ENCODE measurements at places on chromosomes 1 and 21.

- no peak for DNase-seq
These were observed 256.7 kb upstream of the KIAA0040 start for GRCh38 chr1:175449306-175449705.

DNA sequence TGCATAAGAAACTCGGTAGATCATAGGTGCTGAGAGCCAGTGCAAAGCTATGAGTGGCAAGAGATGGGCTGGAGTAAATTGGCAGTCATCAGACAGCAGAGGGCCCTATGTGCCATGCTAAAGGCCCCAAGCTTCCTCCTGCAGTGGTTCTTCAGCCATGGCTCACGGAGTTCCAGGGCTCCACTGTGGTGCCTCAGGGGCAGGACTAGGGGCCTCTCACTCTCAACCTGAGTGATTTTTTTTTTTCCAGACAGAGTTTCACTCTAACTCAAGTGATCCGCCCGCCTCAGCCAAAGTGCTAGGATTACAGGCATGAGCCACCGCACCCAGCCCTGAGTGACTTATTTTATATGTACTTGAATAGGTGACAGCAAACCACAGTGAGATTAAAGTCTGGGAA, 10.4 kb upstream of the GJA8 start:
- no peak for DNase-seq

DNA sequence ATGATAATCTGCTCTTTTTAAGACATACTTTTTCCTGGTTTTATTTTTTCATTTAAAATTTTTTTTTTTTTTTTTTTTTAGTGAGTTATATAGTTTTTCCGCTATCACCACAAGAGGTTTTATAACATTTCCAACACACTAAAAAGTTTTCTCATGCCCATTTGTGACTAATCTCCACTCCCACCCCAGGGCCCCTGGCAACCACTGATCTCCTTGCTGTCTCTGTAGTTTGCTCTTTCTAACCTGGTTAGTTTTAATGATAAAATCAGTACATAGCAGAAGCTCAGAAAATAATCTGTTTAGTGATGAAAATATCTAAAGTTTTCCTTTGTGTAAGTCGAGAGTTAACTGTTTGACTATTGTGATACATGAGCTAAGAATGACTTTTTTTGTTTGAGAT, 41.8 kb downstream of the IARS2 start:
- no peak for DNase-seq

DNA sequence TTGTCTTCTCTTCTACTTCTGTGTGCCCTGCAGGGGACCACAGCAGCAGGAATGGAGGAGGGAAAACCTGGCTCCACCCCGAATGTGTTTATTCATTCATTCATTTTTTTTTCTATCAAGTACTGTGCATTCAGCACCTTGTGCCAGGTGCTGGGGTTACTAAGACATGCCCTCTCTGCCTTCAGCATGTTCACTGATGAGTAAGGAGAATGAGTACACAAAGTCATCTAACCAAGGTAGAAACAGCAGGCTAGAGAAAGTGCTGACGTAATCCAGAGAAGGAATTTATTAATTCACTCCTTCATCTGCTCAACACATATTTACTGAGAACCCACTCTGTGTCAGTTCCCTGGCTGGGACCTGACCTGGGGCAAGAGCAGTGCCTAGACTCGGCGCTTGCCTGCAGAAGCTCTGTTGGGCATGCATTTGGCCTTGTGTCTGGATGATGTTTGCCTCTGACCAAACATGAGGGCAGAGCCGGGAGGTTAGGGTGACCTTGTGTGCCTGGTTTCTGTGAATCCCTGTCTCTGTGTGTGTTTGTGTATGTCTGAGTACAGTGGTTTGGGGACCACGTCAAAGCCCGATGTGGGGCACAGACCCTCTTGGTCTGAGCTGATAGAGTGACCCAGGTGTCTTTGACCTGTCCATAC, 3.3 kb upstream of the MYOG start:
- no peak for DNase-seq

- DNase-seq = no peak
These were observed 19.2 kb downstream of the PKP1 start for GRCh38 chr1:201302163-201303152.

- DNase-seq = no peak
These were observed 200.6 kb downstream of the RGS7 start for GRCh38 chr1:241156231-241156965.

- no peak for DNase-seq
These were observed 179.0 kb downstream of the EIF4G3 start for GRCh38 chr1:20997602-20998224.

DNA sequence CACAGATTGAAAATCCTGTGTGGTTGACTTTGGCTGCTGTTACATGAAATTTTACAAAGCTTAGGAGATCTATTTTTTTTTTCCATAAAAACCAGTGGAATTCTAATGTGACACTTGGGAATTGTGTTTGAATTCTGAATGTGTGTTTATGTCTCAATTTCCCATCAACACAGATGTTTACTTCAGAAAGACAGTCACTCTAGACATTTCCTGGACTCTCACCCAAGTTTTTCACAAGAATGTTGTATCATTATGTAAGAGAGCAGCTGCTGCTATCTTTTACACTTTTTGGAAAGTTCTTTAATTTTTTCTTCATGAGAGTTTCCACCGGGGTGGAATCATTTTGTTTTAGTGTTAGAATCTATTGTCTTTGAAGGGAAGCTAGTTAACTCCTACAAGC, 210.1 kb downstream of the GIPC2 start:
- DNase-seq = no peak

- no peak for DNase-seq
These were observed 227.2 kb downstream of the OLFM3 start for GRCh38 chr1:101769520-101769919.

DNA sequence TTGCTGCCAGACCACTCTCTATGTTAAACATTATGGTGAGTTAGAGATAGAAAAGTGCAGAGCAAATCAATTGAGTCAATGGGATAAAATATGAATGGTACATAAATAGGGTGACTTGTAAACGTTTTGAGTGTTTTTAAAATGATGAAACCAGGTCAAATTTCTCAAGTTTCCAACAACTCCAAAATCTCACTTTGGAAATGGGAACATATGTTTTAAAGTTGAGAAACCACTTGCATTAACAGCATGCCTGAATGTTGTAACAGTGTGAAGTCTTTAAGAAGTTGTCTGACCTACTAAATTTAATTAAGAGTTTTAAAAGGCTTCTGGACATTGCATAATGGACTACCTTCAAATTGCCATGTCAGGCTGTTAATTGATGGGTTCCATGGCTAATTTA, 33.6 kb upstream of the RAVER2 start:
- no peak for DNase-seq

DNA sequence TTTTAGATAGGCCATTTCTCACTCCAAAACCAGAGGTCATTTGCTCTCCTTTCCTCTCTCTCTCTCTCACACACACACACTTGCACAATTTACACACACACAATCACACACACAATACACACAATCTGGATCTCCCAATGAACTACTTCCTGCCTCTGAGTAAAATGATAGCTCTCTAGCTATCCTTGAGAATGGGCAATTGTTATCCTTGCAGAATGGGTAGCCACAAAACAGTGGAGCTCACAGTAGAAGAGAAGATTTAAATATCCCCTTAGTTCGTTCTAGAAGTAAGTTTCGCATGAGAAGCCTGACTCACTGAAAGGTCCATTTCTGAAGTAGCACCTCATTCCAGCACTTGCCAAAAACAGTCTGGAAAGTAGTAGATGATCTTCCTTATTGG, 17.6 kb downstream of the PALMD start:
- DNase-seq = no peak

DNA sequence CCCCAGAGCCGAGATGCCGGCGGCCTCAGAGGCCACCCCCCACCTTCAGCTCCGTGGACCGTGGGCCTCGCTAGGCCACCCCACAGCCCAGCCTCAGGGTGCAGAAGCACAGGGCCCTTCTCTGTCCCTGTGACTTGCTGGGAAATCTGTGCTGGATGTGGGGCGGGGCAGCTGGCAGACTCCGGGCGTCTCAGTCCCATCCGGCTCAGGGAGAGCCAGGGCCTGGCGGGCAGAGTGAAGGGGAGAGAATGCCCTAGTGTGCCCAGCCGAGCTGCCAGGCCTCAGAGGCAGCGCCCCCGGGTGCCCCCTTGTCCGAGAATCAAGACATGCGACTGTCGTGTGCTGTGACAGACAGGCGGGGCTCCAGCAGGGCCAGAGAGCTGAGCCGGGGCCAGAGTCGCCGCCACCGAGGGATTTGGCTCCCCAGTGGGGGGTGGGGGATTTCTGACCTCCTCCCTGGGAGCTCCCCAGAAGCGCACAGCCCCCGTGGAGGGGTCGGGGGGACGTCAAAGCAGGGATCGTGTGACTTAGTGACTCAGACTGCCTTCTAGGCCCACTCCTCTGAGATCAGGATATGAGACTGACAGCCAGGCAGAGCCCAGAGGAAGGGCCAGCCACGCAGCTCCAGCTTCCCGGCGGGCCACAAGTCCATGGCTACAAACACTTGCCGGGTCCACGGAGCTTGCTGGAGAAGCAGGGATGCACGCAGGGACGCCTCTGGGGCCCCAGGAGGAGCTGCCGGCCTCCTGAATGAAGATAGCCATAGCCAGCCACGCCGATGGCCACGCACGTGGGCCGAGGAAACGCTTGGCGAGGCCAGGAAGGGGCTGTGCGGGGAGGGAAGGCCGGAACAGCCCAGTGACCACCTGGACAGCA, 11.9 kb downstream of the COL6A1 start:
- DNase-seq = no peak

- no peak for DNase-seq
These were observed 19.7 kb downstream of the DPH5 start for GRCh38 chr1:101005871-101006270.

DNA sequence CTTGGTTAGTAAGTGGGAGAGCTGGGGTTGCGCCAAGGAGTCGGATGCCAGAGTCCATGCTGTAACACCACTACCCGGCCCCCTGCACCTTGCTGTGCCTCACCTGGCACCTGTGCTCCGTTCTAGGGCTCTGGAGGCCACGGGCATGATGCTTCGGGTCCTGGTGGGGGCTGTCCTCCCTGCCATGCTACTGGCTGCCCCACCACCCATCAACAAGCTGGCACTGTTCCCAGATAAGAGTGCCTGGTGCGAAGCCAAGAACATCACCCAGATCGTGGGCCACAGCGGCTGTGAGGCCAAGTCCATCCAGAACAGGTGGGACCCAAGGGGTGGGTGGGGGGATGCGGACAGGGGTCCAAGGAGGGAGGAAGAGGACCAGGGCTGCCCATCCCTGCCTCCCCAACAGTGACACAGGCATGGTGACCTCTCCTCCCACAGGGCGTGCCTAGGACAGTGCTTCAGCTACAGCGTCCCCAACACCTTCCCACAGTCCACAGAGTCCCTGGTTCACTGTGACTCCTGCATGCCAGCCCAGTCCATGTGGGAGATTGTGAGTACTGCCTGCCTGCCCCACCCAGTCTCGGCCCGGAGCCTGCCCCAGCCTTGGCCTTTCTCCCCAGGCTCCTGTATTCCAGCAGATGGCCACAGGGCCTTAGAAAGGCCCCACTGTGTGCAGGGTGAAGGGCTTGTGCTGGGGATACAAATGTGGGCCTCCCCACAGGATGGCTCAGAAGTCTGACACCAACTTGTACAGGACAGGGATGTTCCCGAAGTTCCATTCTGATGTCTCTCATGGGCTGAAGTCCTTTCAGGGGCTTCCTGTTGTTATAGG, 9.6 kb upstream of the HTR6 start:
- no peak for DNase-seq

GRCh38 chr1:196393742-196394141, 214.5 kb downstream of the KCNT2 start:
- no peak for DNase-seq

DNA sequence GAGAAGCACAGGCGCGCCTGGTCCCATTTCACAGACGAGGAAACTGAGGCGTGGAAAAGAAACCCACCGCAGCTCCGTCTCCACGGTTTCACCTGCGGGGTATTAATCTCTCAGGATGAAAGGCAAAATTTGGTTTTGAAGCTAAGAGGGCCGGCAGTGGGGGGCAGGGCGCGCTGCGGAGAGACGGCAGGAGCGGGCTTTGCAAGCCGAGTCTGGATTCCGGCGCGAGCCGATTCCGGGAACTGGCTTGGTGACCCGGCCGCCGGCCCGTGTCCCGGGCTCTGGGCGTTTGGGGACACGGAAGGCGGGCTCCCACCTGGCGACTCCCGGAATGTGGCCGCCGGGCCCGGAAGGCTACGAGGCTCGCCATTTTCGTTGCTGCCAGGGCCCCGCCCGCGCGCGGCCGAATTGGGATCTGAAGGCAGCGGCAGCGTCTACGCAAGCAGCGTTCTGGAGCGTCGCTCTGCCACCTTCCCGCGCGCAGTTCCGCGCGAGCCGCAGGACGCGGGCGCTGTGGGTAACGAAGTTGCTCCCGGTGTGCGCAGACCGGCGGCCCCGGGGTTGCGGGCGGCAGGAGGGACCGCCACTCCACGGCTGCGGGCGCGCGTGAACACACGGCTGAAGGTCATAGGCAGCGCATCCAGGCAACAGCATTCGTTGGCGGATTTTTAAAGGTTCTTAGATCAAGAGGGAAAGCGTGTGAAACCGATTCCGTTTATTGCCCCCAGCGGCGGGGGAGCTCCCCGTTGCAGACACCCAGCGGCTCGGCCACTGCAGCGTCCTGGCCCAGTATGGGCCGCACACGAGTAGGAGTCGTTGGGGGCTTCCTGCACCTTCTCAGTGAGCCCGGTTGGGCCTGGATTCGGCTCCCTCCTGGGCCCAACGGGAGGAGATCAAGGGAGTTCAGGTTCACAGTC, 5.4 kb upstream of the PRDM16 start:
- no peak for DNase-seq

DNA sequence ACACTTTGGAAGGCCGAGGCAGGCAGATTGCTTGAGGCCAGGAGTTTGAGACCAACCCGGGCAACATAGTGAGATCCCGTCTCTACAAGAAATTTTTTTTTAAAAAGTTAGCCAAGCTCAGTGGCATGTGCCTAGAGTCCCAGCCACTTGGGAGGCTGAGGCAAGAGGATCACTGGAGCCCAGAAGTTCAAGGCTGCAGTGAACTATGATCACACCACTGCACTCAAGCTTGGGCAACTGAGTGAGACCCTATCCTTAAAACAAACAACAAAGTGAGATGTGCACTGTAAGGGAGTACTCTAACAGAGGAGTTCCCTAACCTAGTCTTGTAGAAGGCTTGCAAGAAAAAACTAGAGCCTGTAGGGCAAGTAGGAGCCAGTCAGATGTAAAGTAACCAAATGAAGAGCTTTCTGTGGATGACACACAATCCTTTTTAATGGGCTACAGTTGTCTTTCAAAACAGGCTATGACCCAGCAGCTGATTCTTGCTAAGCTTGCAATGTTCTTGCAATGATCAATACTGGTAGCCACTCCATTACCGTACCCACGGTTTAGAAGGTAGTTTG, 38.0 kb upstream of the SRP9 start:
- DNase-seq = no peak

- no peak for DNase-seq
These were observed 319.1 kb downstream of the GPATCH2 start for GRCh38 chr1:217311766-217312165.

GRCh38 chr1:53291574-53291973, 36.3 kb downstream of the LRP8 start:
- no peak for DNase-seq

All from cerebellar nuclear complex (tissue), 1 donor.